Cortex of kidney (tissue), 1 donor: ENCODE measurements at places on chromosomes 3 and 15.

- no peak for DNase-seq
These were observed 63.8 kb upstream of the ACP3 start for GRCh38 chr3:132253262-132253878.

GRCh38 chr3:190073264-190074008, 47.3 kb downstream of the P3H2 start:
- no peak for DNase-seq

- DNase-seq = no peak
These were observed 29.6 kb upstream of the ADAMTS7 start for GRCh38 chr15:78840661-78841375.

DNA sequence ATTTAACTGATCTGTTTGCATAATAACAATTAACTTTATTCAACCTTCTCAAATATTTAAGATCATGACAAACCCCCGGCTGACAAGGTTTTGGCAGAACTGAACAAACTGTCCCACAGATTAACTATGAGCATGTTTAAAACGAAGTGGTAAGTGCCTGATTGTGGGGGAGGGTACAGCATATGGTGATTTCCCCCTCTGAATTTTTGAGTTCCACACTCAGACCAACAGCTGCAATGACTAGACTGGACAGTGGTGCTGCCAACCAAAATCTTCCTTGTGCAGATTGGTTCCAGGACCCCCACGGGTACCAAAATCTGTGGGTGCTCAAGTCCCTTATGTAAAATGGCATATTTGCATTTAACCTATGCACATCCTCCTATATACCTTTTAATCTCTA, 449.5 kb downstream of the SHQ1 start:
- no peak for DNase-seq

DNA sequence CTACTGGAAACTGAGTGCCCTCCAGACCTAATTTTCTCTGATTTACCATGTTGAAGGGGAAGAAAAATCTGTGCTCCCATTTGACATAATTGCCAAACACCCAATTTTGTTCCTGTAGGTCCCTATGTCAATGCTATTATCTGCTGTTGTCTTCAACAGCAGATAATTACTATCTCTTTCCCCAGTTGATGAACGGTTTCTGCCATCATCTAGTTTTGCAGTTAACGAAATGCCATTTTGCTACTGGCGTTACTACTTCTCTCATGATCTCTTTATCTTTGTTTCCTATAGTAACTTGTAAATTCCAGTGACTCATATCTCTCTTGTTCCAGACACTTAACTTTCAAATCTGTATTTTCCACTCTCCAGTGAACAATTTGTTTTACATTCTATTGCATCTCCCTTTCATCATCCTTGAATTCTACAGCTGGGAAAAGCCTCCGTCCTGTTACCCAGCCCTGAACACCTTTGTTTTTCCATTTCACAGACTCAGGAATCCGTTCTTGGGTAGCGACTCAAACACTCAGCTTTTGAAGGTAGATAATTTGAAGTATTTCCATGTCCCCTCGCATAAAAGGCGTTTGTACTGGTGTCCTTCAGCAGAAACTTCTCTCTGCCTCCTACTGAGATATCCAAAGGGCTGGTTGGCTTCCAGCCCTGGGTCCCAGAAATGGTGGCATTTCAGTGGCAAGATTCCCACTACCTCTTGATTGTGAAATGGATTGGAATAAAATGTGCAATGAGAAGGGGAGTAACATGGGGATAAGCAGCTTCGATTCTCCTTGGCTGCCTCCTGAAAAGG, 111.7 kb downstream of the FOXB1 start:
- no peak for DNase-seq

- no peak for DNase-seq
These were observed 47.6 kb upstream of the MED12L start for GRCh38 chr3:151037746-151038477.

DNA sequence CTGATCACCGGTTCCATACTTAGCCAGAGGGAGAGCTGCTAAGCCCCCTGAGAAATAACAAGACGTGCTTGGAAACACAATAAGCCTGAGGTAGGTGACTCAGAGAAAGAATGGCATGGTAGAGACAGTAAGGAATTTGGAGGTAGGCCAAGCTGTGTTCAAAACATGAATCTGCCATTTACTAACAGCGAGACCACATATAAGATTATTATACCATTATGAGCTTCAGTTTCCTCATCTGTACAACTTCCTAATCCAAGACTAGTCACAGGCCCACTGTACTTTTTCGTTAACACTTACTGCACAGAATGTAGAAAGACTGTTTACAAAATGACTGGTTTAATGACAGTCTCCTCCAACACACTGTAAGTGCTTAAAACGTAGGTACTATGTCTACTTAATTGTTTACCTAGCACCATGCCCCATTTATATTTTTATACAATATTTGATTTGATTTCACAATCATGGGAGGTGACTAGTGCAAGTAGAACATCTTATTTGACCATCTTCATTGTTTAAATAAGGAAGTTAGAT, 25.7 kb downstream of the ATOSA start:
- DNase-seq = no peak

DNA sequence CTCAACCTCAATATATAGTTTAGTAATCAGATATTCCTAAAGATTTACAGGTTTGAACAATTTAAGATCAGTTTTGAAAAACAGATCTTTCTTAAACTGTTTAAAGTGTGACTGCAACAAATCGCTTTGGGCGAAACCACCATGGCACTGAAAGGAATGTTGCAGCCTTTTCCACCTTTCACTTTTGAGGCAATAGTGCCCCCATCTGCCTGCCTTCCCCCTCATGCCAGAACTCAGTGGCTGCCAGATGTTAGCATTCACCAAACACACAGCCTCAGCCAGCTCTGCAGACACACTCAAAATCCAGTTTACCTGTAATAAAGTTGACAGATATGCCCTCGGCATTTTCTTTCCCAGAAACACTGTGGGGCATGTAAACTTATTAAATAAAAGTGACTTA, 3.3 kb downstream of the LYSMD4 start:
- DNase-seq = no peak
